ENCODE measurements at places on chromosomes 1 and 21.
A peak's percentile ranks its signal among the peaks of the same experiment; 100 is the strongest.

- no peak for DNase-seq
Measured at GRCh38 chr1:97893844-97894243, 27.0 kb downstream of the DPYD start.

GRCh38 chr1:39167632-39168209 lies 36.8 kb upstream of the MACF1 start:
- DNase-seq, result no peak

- no peak for DNase-seq
Measured at GRCh38 chr1:230316864-230317745, 109.0 kb downstream of the PGBD5 start.

DNA sequence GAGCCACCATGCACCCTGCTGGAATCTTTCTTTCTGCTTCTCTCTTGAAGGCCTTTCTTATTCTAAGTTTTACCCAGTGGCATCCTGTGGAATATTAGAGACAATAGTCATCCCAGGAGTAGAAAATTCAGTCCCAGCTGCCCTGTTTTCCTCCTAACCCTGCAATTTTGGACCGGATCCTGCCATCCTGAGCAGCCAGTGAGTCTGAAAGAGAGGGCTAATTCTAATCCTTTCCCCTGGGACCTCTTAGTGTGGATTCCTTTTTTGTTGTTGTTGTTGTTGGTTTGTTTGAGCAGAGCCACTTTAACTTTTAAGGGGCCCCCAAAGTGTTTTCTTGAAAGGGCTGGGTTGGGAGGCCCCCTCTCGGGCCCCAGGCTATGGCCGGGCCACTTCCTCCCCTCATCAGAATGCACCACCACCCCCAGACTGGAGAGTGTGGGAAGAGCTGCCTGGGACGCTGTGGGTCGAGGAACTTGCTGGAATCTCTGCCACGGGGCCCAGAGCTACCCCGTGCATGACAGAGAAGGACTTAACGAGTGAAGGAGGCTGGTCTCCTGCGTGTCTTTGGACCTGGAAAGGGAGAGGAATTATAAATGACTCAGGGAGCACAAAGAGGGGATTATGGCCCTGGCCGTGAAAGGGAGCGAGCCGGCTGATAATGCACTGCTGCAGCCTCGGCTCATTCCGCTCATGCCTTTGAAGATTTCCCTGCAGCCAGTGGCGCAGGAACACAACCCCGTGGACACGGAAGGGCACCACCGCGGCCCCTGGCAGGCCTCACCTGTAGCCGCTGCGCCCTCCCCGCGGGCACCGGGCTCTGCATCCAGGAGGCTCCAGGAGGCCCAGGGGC lies 81.0 kb upstream of the AKT3 start:
- no peak for DNase-seq

DNA sequence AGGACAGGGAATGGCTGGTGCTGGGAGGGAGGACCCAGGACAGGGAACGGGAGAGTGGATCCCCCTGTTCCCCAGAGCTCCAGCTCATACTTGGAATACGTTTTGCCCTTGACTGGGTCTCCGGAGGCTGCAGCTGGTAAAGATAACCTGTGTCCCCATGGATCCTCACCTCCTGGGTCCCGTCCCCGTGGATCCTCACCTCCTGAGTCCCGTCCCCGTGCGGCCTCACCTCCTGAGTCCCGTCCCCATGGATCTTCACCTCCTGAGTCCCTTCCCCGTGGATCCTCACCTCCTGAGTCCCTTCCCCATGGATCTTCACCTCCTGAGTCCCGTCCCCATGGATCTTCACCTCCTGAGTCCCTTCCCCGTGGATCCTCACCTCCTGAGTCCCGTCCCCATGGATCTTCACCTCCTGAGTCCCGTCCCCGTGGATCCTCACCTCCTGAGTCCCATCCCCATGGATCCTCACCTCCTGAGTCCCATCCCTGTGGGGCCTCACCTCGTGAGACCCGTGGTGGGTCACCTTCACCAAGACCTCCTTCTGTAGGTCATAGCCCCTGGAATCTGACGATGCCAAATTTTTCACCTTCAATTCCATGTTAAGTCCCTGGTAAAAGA lies 61.4 kb downstream of the SCCPDH start:
- DNase-seq, result peak; percentile 39

DNA sequence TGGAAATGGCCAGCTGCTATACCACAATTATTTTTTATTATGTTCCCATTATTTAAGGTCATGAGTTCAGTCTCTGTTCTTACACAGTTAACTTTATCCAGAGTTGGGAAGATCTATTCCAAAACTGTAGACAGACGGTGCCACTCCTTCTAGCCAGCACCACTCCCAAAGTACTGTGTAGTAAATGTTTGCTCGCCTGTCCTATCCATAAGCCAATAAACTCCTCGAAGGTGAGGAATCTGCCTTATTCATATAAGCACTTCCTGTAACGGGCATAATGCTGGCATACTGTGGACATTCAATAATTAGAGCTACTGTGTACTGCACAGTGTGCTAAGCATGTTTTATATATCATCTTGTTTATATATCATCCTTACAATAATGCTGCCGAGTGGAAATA lies 26.1 kb upstream of the STMN1 start:
- DNase-seq, result no peak

GRCh38 chr1:48039088-48040054 lies 42.2 kb upstream of the TRABD2B start:
- DNase-seq, result peak; percentile 53

GRCh38 chr1:154994269-154994587 lies 842 bp downstream of the LENEP start:
- DNase-seq, result no peak

GRCh38 chr21:42986125-42986783 lies 11.9 kb downstream of the PKNOX1 start:
- DNase-seq, result no peak

DNA sequence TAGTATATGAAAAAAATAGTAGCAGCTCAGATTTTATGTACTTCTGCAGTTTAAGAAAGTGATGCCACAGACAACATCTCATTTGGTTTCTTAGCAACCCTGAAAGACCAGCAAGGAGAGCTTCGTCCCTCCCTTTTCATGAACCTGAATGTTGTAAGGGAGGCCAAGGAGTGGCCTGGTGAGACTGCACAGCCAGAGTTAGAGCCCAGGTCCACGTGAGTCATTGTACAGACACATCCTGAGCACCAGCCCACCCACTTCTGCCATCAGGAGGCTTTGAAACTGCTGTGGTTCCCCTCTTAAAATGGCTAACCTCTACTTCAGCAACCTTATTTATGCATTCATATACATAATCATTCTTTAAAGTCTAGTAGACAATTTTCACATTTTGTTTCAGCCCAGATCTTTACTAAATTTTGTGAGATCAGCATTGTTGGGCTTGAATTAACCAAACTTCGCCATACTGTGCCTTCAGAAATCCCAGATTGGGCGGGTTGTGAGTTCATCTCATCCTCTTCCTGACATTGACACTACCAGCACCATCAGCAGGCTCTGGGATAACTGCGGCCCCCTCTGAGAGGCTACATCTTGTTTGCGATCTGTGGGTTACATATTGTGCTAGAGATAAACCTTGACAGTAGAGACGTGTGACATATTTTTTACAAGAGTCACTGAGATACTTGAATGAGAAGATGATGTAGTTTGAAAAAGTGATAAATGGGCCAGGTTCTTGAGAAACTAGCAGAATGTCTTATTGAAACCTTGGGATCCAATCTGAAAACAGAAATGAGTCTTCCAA lies 106.7 kb downstream of the CAMTA1 start:
- DNase-seq, result no peak

GRCh38 chr1:35454616-35455015 lies 102.6 kb downstream of the KIAA0319L start:
- no peak for DNase-seq

- DNase-seq, result no peak
Measured at GRCh38 chr1:201146626-201147390, 7.5 kb downstream of the TMEM9 start.

DNA sequence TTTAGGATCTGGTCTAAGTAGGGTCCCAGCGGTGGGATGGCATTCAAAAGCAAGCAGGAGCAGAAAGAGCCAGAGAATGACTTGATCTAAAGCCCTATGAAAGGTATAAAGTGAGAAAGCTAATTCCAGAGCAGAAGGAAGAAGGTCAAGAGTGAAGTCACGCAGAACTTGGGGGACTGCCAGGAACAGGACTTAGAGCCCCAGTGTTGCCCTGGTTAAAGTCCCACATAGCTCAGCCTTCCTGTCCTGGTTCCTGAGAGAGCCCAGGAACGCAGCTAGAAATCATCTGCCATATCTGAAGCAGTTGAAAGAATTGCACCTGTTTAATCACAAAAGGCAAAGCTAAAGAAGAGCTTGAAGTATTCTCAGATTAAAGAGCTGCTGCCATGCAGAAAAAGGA lies 160.6 kb upstream of the ATP1B1 start:
- no peak for DNase-seq

GRCh38 chr1:199946305-199947155 lies 81.0 kb upstream of the NR5A2 start:
- no peak for DNase-seq

DNA sequence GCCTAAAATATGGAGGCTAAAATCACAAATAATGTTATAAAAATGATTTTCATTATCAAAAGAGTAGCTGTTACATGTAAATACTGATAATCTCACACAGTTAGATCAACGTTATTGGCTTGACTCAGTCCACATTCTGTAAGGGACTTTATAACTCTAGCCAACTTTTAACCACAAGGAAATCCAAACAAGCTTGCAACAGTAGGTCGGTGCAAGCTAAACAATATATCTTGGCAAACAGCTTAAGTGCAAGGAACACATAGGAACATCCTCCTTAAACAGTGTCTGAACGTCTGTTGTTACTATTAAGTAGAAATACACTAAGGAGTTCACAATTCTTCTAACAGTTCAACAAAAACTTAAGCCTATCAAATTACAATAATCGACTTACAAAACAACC lies 126.7 kb downstream of the EIF4G3 start:
- no peak for DNase-seq

- no peak for DNase-seq
Measured at GRCh38 chr1:190376044-190376443, 101.6 kb downstream of the BRINP3 start.

DNA sequence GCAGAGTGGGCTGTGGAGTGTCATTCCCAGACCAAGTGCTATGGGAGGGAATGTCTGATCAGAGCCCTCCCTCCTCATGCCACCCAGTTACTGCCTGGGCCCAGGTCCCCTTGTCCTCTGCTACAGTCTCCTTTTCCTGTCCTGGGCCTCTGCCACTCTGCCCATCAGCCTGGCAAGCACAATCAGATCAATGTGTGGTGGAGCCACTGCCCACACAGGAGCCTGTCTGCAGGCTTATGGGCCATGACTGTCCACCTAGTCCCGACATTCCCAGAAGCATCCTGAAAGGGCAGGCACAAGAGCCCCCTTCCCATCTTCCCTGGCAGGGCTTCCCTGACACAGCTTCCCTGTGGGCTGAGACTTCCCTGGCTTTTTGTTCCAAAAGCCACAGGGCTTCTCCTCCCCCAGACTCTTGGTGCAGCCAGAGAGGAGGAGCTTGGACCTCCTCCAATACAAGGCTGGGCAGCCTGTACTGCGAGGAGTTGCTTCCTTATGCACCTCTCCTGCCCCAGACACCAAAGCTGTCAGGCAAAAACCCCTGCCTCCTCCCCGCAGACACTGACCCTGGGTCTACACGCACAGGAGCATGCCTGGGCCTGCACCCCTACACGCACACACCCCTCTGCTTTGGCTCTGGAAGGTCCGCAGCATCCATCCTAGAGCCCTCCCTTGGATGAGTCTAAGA lies 29.2 kb upstream of the CNTN2 start:
- DNase-seq, result no peak

DNA sequence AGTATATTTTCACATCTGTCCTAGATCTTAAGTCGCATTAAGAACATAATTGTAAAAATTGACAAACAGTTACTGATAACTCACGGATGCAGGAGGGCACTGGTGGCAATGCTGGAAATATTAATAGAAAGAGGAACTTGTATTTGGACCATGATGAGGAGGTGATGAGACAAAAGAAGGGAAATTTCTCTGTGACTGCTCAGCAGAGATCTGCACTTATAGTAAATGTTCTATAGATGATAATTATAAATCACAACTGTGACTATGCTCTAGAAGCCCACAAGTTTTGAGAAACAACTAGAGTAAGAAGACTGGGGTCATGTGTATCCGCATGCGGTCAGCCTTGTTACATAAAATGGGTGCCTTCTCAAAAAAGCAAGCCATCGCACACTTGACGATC lies 8.7 kb upstream of the DUSP12 start:
- no peak for DNase-seq

GRCh38 chr1:64042331-64043100 lies 160.9 kb upstream of the UBE2U start:
- DNase-seq, result peak; percentile 70

GRCh38 chr1:21251773-21252471 lies 38.3 kb downstream of the ECE1 start:
- DNase-seq, result peak; percentile 85

DNA sequence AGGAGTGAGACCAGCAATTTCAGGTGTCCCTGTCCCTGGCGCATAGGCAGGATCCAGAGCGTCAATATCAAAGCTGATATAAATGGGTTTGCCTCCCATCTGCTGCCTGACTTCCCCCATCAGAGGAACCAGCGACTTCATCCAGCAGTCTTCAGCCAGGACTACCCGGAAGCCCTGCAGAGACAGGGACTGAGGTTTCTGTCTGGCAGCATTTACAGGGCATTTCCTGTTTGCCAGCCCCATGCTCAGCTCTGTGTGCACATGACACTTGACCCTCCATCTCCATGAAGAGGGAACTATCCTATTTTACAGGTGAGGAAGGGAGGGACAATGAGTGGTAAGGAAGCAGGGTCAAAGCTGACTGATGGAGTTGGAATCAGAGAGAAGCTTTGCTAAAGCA lies 7.2 kb downstream of the AGMAT start:
- DNase-seq, result no peak

DNA sequence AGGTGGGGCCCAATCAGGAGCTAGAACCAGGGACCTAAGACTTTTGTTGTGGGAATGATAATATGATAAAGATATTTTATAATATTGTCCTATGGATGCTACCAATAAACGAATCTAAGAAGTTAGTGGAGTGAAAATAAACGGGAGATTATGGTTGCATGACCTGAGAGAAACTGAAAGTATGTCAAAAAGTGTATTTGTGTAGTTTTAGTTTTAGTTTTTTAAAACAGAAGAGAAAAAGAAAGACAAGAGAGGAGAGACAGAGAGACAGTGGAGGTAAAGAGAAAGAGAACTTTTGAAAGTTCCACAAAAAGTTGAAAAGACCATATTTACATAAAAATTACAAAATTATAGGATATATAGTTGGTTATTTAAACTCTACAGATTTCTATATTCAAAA lies 64.1 kb upstream of the TMPRSS15 start:
- DNase-seq, result no peak

- DNase-seq, result no peak
Measured at GRCh38 chr1:44806704-44807363, at the start of gene DYNLT4. TSS of gene DYNLT4 (minus strand) at chr1:44807351. CDS start at chr1:44806668, 683 bp downstream.

Data from ACHN (cell line).